ENCODE measurements at places on chromosomes 13 and 19.

- DNase-seq, result no peak
These were observed 358.9 kb downstream of the DLEU7 start for GRCh38 chr13:50484472-50485113.

GRCh38 chr13:108929532-108930206 is 300.3 kb downstream of the MYO16 start:
- DNase-seq, result no peak

- DNase-seq, result peak; percentile 48
These were observed 16.4 kb upstream of the CYP2B6 start for GRCh38 chr19:40974633-40975037.

GRCh38 chr13:100508996-100509395 is 79.6 kb downstream of the GGACT start:
- DNase-seq, result no peak

- DNase-seq, result no peak
These were observed 1.3 kb upstream of the PPAN start for GRCh38 chr19:10104665-10105508.

- peak; percentile 18 for DNase-seq
These were observed 44.8 kb downstream of the ING1 start for GRCh38 chr13:110758195-110758805.

DNA sequence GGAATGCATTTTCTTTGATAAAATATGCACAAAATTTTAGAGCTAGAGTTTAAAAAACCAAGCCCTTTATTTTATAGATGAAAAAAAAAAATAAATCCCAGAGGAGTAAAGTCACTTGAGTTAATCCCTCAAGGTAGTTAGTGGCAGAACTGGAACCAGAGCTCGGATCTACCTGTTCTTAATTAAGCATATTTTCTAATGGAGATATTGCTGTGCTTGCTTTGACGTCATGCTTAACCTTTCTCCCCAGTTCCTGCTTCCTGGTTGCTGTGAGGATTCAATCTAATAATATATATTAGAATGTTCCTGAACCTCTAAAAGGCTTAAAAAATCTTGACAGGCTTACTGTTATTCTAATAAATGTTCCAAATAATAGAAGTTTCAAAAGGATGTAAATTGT is 300.6 kb upstream of the KLF12 start:
- no peak for DNase-seq

- no peak for DNase-seq
These were observed 592.0 kb upstream of the SLITRK5 start for GRCh38 chr13:87078947-87079795.

DNA sequence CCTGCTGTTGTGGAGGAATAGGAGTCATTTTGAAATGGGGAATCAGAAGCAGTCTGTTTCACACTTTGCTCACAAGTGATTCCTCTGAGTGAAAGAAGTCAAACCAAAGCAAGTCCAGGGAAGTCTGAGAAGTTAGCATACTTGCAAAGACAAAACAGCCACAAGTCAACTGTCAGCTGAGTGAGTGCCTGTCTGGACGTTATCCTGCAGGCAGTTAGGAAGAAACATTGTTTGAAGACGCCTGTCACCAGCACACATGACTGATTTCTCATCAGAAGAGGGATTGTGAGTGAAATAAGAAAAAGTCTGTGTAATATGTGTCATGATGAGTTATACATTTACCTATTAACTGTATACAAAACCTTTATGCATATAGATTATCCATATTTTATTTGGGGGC is 153.5 kb downstream of the KCNRG start:
- DNase-seq, result no peak

GRCh38 chr13:69280399-69280798 is 827.2 kb upstream of the ATXN8OS start:
- no peak for DNase-seq

GRCh38 chr13:32838945-32839344 is 177.3 kb upstream of the KL start:
- DNase-seq, result no peak

- DNase-seq, result no peak
These were observed 61.2 kb downstream of the PEPD start for GRCh38 chr19:33460221-33460908.

- no peak for DNase-seq
These were observed 504.9 kb downstream of the DIAPH3 start for GRCh38 chr13:59658738-59659330.

DNA sequence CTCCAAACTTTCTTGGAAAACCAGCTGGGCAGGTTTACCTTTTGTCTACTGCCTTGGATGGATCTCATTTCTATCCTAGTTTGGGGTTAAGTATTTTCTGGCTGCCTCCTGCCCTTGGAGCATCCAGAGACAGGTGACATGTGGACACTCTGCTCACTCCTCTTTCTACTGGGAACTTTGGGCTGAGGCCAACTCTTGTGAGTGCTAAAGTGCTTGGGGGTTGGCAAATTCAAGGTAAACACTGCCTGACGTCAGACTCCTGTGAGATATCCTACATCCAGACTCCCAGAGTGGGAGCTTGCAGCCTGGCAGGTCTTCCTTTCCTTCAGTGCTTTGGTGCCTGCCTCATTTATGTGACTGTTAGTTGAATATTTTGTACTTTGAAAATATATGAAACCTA is 388.1 kb downstream of the KCNRG start:
- no peak for DNase-seq

GRCh38 chr13:90068658-90069057 is 1278.8 kb upstream of the MIR17HG start:
- no peak for DNase-seq

DNA sequence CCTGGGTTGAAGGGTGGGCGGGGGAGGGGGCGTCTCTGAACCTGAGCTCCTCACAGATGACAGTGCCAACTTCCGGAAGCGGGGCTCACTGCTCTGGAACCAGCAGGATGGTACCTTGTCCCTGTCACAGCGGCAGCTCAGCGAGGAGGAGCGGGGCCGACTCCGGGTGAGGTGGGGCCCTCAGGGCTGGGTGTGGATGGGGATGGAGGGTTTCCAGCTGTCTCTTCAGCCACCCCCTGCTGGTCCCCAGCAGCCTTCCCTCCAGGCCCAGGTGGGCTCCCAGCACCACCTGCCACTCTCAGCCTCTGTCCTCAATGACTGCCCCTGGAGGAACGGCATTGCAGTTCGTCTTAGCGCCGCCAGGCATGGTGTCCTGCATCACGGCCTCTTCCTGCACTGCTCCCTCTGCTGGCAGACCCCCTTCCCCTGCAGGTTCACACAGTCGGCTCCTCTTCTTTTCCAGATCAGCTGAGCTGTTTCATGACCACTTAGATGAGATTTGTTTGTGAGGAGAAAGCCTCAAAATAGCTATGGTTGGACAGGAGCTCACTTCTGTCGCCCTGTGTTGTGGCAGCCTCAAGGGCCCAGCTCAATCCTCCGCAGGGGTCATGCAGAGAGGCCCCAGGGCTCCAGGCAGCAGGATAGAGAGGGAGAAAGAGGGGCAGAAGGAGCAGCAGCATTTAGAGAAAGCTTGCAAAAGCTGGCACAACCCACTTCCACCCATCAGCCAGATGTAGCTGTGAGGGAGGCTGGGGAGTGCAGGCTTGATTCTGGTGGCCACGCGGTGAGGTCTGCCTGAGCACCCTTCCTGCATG is 2.5 kb upstream of the GARIN5A start:
- peak; percentile 1 for DNase-seq

GRCh38 chr13:32811297-32811800 is 204.9 kb upstream of the KL start:
- peak; percentile 60 for DNase-seq

GRCh38 chr13:44395976-44396694 is 22.5 kb downstream of the SERP2 start:
- no peak for DNase-seq

GRCh38 chr19:4443188-4443587 is 14.4 kb downstream of the UBXN6 start:
- DNase-seq, result no peak

DNA sequence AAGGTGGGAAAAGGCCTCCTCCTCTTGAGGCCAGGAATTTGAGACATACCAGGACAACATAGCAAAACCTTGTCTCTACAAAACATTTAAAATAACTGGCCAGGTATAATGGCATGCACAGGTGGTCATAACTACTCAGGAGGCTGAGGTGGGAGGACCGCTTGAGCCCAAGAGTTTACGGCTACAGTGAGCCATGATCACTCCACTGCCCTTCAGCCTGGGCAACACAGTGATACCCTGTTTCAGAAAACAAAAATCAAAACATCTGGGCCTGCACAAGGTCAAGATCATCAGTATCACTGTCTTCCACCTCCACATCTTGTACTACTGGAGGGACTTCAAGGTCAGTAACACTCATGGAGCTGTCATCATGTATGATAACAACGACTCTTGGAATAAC is 742.7 kb upstream of the GPC6 start:
- no peak for DNase-seq

DNA sequence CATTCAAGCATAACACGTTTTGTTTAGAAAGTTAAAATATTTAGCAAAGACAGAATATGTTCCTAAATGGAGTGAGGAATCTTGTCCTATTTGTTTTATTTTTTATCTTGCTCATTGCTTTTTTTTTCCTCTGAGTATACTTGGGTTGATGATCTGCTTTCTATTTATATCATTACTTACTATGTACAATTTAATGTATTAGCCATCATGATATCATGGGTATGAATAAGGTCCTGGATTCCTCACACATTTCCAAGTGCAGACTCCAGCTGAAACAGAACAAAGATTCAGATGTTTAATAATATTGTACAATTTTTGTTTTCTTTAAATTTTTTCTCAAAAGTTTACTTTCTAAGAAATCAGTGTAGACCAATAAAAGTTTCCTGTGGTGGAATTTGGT is 388.2 kb downstream of the GPC6 start:
- no peak for DNase-seq

DNA sequence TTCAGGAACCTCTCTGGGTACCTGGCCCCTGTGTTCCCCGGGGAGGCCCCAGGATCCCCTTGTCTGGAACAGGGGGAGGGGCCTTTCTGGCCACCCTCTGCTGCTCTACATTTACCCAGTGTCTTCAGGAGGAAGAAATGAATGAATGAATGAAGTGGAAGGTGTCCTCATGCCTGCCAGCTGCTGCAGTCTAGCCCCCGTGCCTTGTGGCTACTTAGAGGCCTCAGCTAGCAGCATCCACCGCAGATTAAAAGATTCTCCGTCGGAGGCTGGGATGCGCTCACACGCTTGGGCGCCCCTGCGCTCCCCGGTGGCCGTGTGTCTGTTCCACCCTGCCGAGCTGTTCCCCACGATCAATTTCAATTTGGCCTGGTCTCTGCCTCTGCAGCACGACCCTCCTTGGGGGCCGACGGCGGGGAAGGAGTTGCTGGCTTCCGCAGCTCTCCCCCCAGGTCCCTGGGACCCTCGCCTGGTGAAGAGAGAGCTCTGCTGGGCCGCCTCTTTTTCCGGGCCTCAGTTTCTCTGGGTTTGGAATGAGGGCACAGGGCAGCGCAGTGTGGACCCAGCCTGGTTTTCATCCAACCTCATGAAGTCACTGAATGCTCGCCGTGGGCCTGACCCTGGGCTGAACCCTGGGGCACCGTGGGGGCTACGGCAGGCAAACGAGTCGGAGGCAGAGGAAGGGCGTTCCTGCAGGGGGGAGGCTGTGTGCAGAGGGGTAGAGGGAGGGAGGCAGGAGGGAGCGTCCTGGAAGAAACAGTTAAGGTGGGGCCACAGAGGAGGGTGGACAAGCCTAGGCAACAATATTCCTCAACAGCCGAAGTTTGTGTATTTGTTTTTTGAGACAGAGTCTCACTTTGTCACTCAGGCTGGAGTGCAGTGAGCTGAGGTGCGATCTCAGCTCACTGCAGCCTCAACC is 28.3 kb downstream of the EFNA2 start:
- no peak for DNase-seq

GRCh38 chr13:102724923-102725322 is 30.1 kb upstream of the METTL21C start:
- no peak for DNase-seq

DNA sequence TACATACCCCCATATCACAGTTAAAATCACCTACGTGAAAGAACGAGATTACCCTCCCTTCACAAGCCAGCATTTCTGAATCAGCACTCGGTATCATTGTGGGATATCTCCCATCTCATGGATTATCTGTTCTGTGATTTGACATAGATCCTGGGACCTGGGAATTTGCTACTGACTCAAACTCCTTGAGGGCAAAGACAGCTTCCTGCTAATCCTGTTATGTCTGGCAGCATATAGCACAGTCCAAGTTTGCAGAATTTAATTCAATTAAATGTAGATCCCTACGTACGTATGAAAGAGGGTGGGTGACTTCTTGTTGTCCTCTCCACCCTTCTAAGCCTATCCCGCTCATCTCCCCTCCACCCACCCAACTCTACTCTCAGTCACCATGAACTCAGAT is 476.5 kb downstream of the KLF5 start:
- no peak for DNase-seq

DNA sequence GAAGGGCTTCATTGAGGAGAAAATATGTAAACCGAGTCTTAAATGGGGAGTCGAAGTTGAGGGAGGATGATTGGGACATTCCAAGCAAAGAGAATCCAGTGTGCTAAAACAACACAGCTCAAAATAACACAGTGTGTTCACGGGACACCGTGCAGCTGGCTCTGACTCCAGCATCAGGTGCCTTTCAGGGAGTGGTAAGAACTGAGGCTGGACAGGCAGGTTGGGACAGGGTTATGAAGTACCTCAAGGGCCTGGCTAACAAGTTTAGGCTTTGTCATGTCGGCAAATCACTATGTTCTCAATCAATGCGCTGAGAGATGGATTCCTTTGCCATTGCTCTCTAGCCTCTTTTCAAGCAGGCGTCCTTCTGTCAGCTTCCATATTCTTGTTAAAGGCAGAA is 27.5 kb upstream of the WDFY2 start:
- no peak for DNase-seq

DNA sequence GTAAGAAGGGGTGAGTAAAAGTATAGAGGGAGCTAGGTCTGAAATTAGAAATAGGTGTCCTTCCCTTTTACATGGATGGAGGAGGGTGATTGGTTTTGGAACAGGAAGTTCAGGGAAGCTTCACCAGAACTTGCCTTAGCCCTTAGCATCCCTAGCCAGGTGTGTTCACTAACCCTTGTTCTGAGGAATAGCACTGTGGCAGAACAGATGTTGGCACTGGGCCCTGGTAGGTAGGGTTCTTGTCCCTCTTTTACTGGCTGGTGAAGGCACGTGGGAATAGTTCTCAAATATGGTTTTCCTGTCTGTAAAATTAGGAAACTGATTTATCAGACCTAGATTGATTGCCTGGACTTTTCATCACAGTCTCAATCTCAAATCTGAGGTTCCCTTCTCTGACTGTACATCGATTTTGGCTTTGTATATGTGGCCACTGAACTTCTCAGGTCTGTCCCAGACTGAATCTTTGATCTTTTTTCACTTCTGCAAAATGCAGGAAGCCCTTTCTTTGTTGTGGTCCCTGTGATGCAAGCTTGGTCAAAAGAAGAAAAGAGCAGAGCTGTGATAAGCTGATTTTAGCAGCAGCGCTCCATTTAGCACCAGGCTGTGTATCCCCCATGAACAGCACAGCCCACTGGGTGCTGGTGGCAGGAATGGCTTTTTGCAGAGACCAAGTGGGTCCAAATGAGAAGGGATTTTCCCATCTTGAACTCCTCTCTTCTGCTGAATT is 86.2 kb upstream of the HTR2A start:
- DNase-seq, result no peak

- DNase-seq, result no peak
These were observed at the start of gene FKRP for GRCh38 chr19:46745521-46746280. Gene FKRP, plus strand, starts transcription at chr19:46746057. Its CDS starts 9,394 bp downstream, at chr19:46755451.

Measured in AG09319 (cell line).